H9 (cell line): ENCODE measurements at places on chromosomes 3 and 15. TPM values are rescaled to one million over a fixed set of nuclear protein-coding genes. Genes with fewer than 3 reads are reported as not detected.

DNA sequence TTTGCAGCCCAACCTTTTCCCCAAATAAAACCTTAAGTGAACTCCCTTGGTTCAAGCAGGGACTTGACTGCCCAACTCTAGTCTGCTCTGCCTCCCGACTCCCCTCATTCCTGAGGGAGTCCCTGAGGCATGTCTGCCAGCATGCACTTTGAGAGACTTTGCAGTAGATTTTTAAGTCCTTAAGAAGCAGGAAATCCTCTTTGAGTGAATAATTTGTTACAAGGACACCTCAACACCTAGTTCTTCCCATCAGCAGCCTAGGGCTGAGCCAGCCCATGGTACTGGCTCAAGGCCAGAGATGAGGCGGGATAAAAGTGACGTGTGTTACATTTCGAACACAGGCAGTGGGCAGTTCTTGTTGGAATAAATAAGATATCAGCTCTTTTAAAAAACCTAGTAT is 204.3 kb upstream of the SLC2A2 start:
- no peak for DNase-seq

GRCh38 chr3:21672303-21672702 is 78.7 kb downstream of the ZNF385D start:
- no peak for DNase-seq

FAM81A gene
- 1.0 and 1.7 TPM in 2 replicates for total RNA-seq

PIF1 gene
- total RNA-seq = 64.0 and 74.4 TPM in 2 replicates

SH3GL3 gene
- 11.0 and 11.2 TPM in 2 replicates for total RNA-seq

DNA sequence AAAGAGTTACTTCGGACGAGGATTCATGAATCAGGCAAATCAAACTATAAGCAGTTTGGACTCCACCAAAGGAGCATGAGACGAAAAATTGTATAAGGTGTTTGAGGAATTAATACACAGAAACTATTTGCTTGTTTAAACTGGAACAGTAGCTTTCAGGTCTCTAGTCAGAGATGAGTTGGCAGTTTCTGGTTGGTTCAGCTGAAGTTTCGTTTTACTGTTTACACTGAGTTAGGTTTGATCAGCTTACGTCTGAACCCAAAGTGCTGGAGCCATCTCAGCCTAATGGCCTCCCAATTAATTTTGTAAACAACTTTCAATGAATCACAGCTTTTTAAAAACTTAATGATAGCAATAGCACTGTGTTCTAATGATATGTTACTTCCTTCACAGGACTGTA is 703.7 kb downstream of the NLGN1 start:
- no peak for DNase-seq

GRCh38 chr15:73751511-73751898 is 1.6 kb downstream of the INSYN1 start:
- DNase-seq = no peak

TLR9 gene
- not detected in 2 replicates for total RNA-seq

DNA sequence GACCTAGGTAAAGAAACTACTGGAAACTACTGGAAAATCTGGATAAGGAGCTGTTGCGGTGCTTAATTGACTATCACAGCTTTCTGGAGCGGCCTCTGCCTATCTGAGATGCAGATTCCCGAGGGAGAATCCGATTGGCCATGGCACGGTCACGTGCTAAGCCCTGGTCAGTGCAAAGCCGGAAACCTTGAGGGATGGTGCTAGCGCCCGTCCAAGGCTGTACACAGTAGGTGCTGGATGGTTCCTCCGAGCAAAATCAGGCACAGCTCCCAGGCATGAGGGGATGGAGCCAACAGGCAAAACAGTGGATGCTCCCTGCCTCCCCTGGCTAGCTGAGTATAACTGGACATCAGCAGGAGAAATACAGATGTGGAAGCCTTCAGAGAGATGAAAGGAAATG is 238.7 kb upstream of the HES1 start:
- no peak for DNase-seq

AMOTL2 gene
- total RNA-seq = 30.9 and 35.3 TPM in 2 replicates

GRCh38 chr3:196754091-196754981 is 14.7 kb downstream of the PAK2 start:
- DNase-seq = no peak

DNA sequence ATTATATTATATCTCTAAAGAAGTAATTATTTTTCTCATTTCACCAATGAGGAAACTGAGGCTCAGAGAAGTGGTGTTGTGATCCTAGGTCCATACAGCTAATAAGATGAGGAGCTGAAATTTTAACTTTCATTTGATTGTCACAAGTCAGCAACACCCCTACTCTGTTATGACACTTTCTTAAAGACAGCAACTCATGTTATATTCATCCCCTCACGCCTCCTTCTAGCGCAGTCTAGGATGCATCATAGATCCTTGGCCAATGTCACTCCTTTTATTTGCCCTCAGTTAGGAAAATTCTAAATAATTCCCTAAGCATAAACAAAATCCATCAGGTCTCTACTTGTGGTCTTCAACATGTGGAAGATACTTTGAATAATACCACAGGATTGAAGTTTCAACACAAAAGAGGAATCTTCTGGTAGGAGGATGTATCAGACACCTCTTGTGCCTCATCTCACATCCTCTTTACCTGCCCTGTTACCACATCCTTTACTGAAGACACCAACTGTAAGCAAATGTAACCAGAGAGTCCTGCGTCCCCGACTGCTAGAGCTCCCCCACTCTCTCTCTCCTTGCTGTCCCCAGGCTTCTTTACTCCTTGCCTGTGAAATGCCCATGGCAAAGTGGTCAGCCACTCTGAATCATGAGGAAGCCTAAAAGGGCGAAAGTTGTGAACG is 53.7 kb downstream of the TRIM42 start:
- no peak for DNase-seq

DNA sequence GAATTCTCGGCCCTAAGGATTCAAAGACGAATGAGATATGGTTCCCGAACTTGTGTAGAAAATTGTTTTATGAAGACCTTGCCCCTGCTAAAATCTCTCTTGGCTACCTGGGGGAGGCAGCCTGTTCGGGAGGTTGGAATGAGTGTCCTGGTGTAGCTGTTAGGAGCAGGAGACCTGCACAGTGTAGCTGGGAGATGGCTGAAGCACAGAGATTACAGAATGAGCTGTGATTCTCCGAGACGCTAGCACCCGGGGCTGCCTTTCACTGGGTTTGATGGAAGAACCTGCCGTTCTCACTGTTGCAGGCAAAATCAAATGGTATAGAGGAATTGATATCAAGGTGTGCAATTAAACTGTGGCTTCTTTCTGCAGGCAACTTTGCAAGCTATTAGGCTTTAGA is 68.0 kb downstream of the TRAK1 start:
- no peak for DNase-seq

DNA sequence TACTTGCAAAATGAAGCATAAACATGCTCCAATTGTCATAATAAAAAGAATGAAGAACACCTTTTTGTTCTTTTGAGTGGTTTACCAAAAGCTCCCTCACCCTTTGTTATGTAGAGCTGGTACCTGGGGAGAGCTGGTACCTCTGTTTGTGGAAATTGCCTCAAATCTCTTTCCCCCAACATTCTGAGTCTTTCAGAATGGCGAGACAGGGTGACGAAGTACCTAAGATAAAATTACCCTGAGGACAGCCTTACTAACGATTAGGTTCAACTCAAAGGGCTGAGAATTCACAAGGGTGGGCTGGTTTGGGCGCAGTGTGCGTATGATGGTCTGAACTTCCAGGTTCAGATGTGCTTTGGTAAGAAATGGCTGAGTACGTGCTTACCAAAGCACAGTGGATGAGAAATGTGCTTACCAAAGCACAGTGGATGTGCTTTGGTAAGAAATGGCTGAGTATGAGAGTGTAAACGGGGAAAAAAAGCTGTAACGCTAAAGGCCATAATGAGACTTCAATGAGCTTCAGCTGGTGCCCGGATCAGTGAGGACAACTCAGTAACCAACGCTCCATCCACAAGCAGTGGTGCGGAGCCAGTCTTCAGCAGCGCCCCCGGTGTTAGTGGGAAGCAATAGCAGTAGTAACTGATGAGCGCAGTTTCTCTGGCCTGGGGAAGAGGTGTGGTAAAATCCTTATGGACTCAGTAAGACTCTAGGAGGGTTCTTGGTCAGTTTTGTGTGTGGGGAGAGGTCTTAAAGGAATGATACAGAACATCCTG is 72.3 kb upstream of the LRIG1 start:
- peak; percentile 91 for DNase-seq

TMC3 gene
- not detected in 2 replicates for total RNA-seq

DNA sequence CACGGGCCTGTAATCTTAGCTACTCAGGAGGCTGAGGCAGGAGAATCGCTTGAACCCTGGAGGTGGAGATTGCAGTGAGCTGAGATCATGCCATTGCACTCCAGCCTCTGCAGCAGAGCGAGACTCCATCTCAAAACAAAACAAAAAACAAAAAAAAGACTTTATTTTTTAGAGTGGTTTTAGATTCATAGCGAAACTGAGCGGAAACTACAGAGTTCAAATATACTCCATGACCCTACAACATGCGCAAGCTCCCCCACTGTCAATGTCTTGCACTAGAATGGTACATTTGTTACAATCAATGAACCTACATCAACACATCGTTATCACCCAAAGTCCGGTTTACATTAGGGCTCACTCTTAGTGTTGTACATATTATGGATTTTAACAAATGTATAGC is 2.2 kb upstream of the CRTAP start:
- DNase-seq = no peak

DNA sequence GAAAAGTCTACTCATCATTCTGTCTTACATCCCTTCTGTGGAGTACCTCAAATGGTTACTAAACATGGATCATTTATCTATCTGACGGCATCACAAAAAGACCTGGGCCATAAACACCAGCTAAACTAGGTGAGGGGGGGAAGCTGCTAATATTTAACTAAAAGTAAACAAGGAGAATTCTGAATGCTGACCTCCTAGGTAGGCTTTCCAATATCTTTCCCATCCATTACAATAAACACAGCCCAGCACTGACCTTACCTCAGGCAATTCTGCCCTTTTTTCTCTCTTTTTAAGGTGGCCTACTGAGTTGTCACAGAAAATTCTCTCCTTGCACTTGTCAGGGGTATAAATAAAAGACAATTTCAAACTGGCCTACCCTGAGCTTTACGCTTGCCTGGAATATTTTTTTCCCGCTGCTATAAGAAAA is 33.1 kb downstream of the USF3 start:
- no peak for DNase-seq

COL7A1 gene
- 20.2 and 22.9 TPM in 2 replicates for total RNA-seq

ANKUB1 gene
- total RNA-seq = not detected in 2 replicates

KLHL40 gene
- total RNA-seq = not detected in 2 replicates

DNA sequence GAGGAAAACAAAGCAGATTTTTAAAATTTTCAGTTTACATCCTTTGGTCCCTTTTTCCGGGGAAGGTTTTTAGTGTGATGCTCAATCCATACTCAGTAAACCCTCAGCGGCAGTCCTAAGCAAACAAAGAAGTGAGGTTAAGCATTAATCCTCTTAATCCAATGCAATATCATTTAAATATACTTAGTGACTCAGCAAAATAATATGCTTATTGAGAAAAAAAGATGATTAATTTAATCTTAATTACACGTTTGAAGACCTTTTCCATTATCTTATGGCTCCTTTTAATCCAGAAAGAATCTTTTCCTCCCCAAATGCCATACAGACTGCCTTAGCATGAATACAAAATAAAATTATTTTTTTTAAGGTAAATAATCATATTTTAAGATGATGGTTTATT is at the start of gene GABRR3:
GABRR3 (minus strand) TSS at position 108 of the 400 bp plus-strand sequence. CDS start 328 bp downstream, outside the sequence.
- DNase-seq = no peak

DNA sequence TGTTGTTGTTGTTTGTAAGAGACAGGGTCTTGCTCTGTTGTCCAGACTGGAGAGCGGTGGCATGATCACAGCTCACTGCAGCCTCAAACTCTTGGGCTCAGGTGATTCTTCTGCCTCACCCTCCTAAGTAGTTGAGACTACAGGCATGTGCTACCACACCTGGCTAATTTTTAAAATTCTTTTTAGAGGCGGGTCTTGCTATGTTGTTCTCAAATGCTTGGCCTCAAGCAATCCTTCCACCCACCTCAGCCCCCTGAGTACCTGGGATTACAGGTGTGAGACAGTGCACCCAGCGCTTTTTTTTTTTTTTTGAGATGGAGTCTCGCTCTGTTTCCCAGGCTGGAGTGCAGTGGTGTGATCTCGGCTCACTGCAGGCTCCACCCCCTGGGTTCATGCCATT is 46.7 kb downstream of the TMOD3 start:
- no peak for DNase-seq

- peak; percentile 32 for DNase-seq
Measured at GRCh38 chr3:195441992-195442572, 738 bp downstream of the ACAP2 start.

SGO1 gene
- 28.1 and 30.7 TPM in 2 replicates for total RNA-seq

DNA sequence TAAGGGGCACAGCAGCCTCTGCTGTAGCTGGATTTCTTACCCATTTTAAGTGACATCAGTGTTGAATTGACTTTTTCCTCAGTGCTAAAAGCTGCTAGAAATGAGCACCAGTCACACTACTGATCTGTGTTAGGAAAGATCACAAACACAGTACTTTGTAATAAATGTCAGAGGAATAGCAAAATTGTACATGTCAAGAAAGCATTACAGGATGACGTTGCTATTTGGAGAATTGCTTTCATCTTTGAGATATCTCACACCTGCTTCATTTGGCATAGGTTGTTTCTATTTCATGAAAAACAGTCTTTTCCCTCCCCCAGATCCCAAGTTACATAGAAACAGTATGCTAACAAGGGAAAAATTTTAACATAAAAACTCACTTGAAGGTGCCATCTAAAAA is 77.8 kb downstream of the SLC25A26 start:
- DNase-seq = no peak

- no peak for DNase-seq
Measured at GRCh38 chr3:118618247-118619040, 416.2 kb downstream of the IGSF11 start.

- no peak for DNase-seq
Measured at GRCh38 chr3:57144952-57145351, 20.2 kb downstream of the IL17RD start.

STXBP5L gene
- total RNA-seq = 4.4 and 4.7 TPM in 2 replicates

- peak; percentile 77 for DNase-seq
Measured at GRCh38 chr3:179898024-179898423, 138.7 kb downstream of the PEX5L start.

DNA sequence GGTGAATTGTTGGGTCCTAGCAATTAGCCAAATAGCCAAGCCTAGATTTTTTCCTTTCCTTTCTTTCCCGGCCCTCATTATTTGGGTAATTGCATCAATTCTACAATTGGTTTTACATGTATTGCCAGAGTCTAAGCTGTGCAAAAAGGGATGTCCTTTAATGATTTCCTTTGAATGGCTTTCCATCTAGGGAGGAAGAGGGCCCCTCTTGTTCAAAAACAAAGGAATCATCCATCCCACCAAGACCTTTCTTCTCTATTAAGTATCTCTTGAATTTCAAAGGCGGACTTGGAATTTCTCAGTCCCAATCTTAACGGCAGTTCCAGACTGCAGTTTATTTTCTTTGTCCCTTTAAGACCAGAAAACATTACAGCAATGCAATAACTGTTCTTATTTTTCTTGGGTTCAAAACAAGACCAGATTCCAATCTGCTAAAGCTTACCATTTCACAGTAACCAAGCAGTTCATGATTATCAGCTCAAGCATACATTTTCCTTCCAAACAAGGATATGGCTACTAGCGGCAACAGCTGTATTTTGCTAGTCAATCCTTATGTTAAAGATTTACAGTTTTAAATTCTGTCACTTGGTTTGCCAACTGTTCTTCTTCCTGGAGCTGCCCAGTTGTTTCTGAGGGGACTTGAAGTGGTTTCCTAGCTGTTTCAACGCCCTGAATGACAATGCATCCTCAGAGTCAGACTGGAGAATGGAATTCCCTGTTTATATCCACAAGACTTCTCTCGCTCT is 91.4 kb upstream of the LRIG1 start:
- DNase-seq = no peak

GRCh38 chr3:187739094-187739560 is 6.1 kb downstream of the BCL6 start:
- DNase-seq = no peak
